Stimulated activated CD4-positive, alpha-beta T cell treated with anti-CD3 and anti-CD28 coated beads, Interleukin-12 subunit alpha, Interleukin-12 subunit beta, amount 100 ng/mL, for 48 hours (primary cell): ENCODE measurements at places on chromosomes 12 and 14.

DNA sequence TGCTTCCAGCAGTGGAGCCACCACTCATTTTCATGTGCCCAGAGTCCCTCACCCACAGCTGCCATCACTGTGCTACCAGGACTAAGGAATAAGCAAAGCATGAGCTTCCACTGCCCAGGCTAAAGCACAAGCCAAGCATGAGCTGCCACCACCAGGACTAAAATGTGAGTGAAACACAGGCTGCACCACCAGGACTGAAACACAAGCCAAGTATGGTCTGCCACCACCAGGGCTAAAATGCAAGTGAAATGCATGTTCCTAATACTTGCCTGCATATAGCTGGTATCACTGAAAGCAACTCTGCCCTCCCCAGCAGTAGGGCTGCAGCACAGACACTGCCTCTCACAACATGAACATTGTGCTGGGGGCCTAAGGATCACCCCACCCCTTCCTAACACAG is 30.0 kb downstream of the CEP83 start:
- DNase-seq: no peak

DNA sequence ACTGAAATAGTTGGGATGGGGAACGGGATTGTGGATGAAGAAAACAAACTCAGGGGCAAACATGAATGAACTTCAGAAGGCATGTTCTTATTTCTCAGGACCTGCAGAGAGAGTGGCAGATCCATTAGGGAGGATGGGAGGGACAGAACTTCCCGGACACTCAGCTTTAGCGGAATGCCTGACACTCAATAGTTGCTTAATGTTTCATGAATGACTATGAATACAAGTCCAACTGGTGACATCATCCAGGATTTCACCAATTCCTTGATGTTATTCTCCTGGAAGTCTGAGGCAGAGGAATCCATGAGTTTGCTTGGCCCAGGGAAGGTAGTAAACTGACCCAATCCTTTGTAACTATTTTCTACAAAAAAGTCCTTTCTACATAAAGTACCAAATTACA is 37.8 kb upstream of the LRRC10 start:
- no peak for DNase-seq

GRCh38 chr12:79023261-79023660 is 158.7 kb downstream of the SYT1 start:
- DNase-seq: no peak

- DNase-seq: no peak
These were observed 13.0 kb downstream of the SCNN1A start for GRCh38 chr12:6362403-6362802.
